Calu3 (cell line): ENCODE measurements at places on chromosomes 7 and 10.
A peak's percentile ranks its signal among the peaks of the same experiment; 100 is the strongest.

DNA sequence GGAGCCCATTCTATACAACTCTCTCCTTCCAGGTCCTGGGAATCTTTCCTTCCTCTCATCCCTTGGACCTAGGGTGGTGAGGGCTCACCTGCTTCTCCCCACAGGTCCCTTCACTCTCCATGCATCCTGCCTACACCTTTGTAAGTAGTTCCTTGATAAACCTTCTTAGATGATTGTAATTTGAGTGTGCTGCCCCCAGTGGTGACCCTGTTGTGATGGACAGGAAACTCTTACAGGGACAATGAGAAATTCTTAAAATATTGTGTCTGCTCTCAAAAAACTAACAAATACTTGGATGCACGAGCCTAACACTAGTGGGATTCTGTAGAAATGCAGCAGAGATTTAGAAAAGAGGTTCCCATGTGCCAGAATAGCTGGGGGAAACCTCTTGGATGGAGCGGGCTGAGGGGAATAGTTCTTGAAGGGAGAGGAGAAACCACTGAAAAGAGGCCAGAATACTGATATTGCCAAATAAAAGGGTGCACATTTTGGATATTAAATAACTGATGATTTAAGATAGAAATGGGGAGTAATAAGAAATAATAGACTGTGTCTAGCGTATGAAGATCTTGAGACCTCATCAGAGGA lies 6.7 kb upstream of the PAXIP1 start:
- peak; percentile 44 for DNase-seq

DNA sequence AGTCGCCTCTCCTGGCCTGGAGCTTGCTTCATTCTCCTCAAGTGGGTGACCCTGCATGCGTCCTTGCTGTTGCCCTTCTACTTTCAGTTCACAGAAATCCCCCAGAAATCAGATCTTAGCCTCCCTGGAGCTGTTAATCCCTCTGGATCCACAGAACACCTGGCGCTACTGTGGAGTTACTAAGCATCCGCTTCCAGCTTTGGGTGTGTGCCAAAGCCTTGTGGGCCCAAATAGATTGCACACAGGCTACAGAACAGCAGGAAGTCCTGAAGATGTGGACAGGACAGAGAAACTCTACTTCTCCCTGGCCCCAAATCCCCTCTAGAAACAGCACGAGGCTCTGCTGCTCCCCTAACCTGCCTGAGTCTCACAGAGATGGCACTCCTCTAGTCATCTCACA lies 36.6 kb upstream of the PDLIM1 start:
- DNase-seq = no peak

- DNase-seq = no peak
Observed at GRCh38 chr10:100744136-100744986, 1.0 kb upstream of the PAX2 start.

DNA sequence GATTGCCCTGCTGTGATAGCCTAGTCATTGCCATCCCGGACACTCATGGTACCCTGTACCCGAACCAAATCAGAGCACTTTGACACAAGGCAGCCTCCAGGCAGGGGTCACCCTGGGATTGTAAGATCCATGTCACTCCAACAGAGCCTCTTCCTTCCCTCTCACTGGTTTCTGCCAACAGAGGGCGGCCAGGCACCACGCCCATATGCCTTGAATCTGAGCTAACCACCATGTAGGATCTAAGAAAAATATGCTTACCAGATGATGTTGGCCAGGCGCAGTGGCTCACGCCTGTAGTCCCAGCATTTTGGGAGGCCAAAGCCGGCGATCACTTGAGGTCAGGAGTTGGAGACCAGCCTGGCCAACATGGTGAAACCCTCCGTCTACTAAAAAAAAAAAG lies 389.2 kb upstream of the KLF6 start:
- peak; percentile 25 for DNase-seq

GRCh38 chr10:79148452-79149344 lies 79.9 kb downstream of the ZMIZ1 start:
- DNase-seq = peak; percentile 44

GRCh38 chr7:101973130-101973529 lies 155.7 kb downstream of the CUX1 start:
- DNase-seq = no peak

DNA sequence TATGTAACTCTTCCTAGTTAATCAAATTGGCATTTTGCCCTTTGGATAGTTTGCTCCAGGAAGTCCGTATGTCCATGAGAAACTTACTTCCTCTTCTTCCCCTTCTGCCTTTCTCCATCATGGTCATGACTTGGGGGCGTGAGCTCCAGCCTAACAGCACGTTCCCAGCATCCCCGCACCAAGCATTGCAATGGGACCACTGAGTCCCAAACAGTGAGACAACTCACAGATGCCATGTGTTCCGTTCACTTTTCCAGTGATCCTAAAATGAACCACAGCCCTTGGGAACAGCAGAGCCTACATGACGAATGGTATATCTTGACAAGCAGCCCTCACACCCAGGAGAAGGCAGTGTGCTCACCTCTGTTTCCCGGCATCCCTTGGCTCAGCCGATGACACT lies 10.7 kb downstream of the BTBD16 start:
- no peak for DNase-seq

- no peak for DNase-seq
Observed at GRCh38 chr7:47551668-47552440, 30.1 kb downstream of the TNS3 start.

DNA sequence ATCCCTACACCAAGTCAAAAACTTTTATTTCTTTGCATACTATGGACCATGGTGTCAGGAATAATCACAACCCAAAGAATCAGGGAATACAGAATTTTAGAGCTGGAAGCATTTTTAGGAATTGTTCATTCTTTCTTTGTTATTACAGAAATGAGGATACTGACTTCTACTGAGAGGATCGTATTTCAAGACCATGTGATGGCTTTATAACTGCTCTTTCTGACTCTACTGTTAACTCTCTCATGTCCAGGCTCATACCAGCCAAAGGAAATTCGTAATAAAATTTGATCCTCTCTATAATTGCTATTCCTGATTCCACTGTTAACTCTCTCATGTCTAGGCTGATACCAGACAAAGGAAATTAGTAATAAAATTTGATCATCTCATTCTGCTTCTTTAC lies 1050.9 kb upstream of the C7orf33 start:
- DNase-seq = no peak

DNA sequence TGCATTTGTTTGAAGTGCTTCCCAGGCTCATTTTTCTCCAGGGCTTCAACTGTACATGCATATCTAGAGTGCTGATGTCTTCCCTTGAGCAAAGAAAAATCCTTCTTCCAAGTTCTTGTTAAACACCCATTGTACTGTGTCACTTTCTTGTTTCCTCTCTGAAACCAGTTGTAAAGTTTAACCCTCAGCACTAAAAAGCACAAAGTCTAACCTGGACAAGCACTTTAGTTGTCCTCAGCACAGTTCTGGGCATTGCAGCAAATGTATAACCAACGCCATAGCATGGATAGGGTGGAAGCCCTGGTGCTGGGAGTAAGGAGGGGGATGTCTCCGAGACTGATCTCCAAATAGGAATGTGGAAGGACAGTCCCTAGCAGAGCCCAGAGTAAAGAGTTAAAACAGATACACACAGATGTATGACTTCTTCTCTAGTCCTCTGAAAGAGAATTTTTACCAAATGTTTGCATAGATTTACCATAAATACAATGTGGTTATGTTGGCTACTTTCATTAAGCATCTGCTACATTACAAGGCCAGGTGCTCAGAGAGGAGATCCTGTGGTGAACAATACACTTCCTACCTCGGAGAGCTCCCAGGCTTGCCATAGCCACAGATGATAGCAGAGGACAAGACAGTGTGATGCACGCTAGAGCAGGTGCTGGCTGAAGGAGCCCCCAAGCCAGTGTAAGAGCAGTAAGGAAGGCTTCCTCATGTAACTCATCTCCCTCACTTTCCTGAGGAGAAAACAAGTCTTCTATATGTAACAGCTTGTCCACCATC lies 57.0 kb downstream of the DNAJC12 start:
- DNase-seq = no peak

DNA sequence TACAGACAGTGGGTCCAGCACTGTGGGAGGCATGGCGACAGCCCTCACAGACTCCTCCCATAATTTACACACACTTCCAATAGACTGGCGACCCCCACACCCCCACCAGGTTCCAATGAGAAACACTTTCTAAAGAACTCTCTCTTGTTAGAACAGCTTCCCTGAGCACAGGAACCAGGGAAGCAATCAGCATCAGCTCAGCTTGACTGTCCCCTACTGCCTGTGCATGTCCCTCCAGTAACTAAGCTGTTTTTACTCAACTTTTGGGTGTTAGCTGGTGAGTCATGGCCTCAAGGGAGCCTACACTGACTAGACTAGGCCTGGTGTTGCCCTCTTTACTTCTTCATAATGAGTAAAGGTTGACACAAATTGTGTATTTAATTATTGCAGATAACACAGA lies 32.6 kb upstream of the HERPUD2 start:
- no peak for DNase-seq
